ENCODE measurements at places on chromosomes 5 and 9. TPM values are rescaled to one million over a fixed set of nuclear protein-coding genes. Genes with fewer than 3 reads are reported as not detected.

DNA sequence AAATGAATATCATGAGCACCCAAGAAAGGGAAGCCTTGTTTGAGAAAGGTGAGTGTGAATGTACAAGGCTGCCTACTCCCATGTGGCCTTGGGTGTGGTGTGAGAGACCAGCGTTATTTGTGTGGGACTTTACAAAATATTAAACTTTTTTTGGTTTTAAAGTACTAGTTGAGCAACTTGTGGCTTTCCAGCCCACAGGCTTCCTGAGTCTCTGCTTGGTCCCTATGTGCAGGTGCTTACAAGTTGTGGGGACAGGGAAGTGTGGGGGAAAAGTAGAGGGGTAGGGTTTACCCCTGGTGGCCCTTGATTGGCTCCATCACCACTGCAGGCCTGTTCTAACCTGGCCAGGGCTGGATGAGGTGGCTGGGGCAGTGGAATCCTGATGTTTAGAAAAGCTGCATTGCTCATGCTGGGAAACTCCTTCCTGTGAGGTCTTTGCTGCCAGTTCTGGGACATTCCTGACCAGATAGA lies 19.7 kb downstream of the PTTG1 start:
- DNase-seq = peak; percentile 58

COL23A1 gene
- total RNA-seq = not detected

TNFSF15 gene
- under 0.01 TPM for total RNA-seq

INSL4 gene
- not detected for total RNA-seq

DNA sequence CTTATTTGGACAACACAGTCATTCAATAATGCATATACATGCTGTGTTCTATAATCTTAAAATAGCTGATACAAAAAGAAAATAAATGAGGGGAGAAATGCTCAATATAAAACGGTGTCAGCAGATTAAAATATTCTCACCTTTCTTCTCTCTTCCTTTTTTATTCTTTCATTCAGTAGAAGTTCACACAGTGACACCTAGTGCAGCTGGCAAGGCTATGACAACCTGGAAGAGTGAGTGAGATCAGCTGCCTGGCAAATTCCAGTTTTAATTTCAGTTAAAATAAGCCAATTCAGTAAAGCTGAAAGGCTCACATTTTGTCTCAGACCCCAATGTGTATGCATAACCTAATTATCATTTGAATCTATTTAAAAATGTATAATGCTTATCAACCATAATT lies 150.3 kb downstream of the RASEF start:
- no peak for DNase-seq

GRCh38 chr9:21840647-21841046 lies 38.2 kb downstream of the MTAP start:
- no peak for DNase-seq

GRCh38 chr5:115179030-115179393 lies 9.3 kb upstream of the TRIM36 start:
- no peak for DNase-seq

CCDC183 gene
- not detected for total RNA-seq

RHOBTB3 gene
- 447 TPM for total RNA-seq

DNA sequence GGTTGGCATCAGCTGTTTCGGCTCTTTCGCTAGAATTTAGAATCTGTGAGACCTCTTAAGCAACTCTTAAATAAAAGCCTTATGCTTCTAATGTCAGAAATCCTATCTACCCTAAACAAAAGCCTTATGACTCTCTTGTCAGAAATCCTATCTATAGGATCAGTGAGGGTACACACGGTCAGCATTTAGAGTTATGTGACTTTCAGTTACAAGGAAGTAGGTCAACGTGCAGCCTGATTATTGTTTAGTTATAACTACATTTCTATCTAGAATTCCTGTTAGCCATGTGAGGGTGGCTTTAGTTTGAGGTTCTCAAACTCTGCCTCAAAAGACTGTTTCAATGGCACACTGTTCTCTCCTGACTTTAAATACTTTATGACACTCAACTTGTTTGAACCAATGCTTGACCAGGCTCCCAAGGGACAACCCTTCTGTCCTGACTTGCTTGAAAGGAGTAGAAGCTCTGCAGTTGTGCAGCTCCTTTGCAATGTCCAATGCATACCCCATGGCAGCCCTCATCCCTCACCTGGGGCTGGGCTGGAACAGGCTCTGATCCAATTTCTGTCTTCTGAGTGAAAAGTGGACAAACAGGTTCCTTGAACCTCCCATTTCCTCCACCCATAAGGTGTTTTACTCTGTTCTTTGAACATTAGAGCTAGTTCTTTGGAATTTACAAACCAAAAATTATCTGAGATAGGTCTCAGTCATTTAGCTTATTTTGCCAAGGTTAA lies 251.6 kb upstream of the PIK3R1 start:
- no peak for DNase-seq

ZER1 gene
- 7.5 TPM for total RNA-seq

SOX30 gene
- not detected for total RNA-seq

DNA sequence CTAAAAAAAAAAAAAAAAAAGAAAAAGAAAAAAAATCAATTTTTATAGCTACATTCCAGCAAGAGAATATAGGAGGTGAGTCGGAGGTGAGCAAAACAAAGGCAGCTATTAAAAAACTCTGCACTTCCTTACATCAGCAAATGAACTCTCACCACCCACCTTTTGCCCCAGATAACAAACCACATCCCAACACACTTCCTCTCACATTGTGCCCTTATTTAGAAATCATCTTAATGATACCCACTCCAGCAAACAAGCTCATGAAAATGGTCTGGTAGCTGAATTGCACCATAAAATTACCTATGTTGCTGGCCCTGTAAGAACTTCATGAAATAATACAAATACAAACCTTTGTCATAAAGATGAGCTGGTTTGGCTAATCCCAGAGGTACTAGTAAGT lies 82.9 kb downstream of the CEMIP2 start:
- DNase-seq = peak; percentile 10

Measured in IMR-90 (cell line).